ENCODE measurements at places on chromosomes 2 and 18.
A peak's percentile ranks its signal among the peaks of the same experiment; 100 is the strongest.

DNA sequence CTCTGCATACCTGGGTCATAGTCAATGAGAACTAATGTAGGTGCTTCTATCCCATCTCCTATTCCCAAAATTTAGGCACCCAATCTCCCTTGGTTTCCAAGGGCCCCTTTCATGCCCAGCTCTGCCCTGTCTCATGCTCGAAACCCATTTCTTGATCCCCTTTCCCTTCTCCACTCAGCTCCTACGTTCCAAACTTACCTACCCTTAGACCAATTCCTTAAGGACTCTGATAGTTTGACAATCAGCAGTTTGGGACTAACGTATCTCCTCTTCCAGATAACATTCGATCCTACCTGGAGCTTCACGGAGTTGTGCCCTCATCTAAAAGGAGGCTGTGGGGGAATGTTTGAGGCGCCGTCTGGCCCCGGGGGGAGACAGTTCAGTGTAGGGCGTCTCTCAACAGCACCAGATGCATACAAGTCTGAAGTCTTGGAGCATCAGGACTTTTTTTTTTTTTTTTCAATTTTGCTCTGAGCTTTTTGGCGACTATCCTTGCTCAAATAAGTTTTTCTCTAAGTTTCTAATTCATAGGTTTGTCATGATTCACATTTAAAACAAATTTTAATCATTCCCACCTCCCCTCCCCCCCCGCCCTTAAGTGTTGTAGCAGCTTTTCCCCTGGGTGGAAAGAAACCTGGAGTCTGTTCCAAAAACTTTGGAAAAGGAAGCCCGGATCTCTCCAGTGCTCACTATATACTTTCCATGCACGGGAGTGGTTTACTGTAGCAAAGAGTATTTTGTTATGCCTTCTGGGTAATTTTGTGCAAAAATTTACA lies 141.2 kb upstream of the LGALSL start:
- no peak for DNase-seq

DNA sequence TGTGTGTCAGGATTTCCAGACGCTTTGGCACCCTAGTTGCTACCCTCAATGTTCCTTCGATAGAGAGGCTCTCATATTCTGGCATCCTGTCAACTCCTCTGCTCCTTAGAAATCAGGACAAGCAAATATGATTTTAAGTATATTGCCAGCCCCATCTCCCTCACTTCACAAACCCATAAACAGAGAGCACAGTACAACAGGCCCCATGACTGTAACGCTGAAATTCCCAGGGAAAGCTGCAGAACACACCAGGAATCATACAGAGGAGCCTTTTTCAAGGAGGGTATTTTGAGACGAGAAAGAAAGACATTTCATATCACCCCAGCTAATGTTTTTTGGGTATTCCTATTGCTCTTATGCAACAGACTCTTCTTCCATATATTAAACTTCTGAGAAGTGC lies 162.9 kb downstream of the NAPG start:
- no peak for DNase-seq

DNA sequence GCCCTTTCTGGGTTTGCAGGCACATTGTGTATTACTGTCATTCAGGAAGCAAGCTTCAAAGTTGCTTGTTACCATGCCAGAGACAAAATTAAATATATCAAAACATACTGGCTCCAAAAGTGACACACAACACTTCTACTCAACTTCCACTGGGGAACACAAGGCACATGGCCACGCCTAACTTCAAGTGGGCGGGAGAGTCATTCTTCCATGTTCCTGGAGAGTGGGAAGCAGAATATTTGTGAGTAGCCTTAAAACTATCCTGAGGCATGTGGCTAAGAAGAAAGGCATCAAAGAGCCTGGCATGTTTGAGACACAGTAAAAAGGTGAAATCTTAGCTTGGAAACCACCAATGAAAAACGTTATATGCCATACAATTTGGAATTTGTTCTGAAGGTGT lies 90.5 kb upstream of the TACR1 start:
- DNase-seq, result no peak

DNA sequence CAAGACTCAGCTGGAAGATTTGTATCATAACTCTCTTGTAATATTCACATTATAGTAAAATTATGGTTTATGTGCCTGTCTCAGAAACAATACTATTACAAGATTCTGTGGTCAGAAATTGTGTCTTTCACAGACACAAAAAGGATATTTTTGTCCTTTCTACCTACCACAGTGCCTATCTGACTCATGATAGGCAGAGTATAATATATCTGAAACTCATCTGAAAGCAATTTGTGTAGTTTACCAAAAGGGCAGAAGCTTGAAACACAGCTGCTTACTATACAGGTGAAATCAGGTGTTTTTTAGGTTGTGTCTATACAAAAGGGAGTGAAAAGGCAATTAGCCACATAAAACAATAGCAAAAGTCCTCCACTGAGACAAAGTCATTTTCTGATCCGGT lies 10.9 kb downstream of the TMEM200C start:
- no peak for DNase-seq

DNA sequence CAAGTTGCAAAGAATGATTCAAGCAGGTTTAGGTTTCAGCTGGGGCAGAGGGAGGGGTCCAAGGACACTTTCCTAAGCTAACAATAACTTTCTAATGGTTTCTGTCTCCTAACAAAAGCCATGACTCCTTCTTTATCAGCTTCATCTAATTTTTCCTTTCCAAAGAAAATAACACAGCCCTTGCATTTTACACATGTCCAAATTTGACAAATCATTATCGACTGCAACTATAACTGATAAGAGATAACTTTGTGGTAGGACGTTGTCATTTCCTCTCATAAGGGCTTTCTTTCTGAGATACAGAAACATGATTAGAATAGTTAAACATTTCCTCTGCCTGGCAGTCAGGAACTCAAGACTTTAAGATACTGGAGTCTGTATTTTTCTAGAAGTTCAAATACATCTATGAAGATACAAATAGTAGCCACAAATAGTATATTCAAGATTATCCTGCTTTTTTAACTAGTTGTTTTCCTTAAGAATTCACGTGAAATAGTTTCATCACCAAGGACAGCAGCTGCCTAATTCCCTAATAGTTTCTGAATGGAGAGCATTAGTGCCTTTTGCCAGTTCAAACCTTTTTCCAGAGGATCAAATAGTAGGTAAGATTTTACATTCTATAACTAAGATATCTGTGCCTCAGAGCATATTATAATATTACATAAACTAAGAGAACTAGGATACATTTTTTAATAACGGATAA lies 263.2 kb downstream of the EXOC6B start:
- no peak for DNase-seq

- no peak for DNase-seq
Observed at GRCh38 chr2:234320066-234320465, 176.8 kb downstream of the ARL4C start.

GRCh38 chr18:5747678-5748077 lies 147.6 kb downstream of the TMEM200C start:
- no peak for DNase-seq

GRCh38 chr2:134218930-134219658 lies 34.8 kb upstream of the MGAT5 start:
- no peak for DNase-seq

DNA sequence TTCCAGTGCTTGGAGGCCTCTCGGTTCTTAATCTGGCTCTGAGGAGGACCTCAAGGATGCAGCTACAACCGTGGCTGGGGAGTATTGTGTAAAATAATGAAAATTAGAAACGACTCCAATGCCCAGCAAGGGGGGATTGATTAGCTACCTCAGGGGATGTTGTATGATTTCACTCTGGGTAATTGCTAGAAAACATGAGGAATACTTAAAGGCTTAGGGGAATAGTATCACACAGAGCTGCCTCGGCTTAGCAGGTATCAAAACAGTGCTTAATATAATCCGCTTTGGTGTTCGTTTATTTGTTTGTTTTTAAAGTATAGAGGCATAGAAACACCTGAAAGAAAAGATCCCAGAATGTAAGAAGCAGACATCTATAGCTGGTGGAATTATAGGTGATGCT lies 102.5 kb downstream of the INHBB start:
- DNase-seq, result no peak

GRCh38 chr2:43184339-43184895 lies 42.0 kb downstream of the ZFP36L2 start:
- DNase-seq, result peak; percentile 89

DNA sequence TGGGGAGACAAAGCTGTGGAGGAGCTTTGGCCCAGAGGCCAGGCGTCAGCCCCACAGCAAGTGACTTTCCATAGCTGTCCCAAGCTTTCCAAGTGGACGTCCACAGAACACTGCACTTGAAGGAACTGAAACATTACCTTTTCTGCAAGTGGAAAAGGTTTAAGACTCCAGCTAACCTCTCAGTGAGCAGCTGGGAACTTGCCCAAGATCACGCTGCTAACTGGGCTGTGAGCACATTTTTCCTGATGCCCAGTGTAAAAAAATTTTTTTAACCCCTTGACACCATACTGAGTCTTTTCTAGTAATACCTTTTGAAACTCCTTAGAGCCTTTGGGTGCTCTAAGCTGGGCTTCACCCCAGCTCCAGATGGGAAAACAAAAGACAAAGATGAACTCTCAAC lies 256.7 kb downstream of the HAUS1 start:
- DNase-seq, result no peak

GRCh38 chr2:151728804-151729414 lies 5.4 kb downstream of the NEB start:
- DNase-seq, result peak; percentile 21

DNA sequence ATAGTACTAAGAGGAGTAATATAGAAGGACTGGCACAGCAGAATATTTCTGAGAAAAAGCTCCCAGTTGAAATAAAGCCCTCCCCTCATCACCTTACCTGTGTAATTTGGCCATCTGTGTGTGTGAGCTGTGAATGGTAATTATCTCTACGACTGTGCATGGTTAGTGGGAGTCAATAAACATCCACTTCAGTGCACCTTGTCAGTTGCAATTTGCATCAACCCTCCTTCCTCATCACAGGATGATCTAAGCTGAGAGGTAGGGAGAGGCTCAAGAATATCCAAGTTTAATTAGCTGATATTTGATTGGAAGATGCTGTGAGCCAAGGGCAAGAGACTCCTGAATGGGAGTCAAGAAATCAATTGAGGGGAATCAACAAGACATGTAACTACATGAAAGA lies 694.9 kb upstream of the KLHL29 start:
- no peak for DNase-seq

GRCh38 chr2:114160263-114160981 lies 270.5 kb downstream of the ACTR3 start:
- no peak for DNase-seq

DNA sequence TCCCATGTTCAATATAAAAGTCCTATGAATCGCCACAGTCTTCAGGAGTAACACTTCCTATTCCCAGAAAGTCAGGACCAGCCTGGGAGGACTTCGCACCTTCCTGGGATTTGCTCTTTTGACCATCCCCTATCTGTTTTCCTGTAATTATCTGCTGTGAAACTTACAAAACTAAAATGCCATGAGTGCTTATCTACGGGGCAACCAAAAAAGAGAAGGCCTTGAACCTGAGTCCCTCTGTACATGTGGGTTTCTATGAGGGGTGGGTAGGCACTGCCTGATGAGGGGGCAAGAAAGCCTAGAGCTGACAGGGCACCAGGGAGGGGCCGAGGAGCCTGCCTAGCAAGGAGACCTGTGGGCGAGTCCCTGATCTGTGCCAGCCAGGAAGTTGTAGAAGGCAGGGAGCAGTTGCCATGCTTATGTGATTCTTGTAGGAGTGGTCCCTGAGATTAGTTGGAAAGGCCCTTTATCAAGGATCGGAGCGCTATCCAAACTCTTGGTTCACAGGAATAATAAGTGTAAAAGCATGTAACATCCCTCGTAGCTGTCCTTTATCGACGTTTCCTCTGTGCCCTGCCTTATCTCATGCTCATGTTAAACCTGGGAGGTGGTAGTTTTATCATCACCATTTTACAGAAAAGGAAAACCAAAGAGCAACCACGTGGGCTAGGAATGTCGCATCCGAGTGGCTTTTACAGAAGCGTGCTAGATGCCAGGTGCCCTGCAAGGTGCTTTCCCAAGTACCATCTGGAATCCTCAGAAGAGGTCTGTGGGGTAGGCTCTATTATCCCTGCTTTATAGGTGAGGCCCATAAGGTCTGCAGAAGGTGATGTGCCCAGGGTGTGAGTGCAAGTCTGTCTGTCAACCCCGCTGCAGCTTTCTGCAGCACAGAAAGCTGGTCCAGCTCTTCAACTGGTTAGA lies 111.8 kb downstream of the B3GNT2 start:
- DNase-seq, result no peak

DNA sequence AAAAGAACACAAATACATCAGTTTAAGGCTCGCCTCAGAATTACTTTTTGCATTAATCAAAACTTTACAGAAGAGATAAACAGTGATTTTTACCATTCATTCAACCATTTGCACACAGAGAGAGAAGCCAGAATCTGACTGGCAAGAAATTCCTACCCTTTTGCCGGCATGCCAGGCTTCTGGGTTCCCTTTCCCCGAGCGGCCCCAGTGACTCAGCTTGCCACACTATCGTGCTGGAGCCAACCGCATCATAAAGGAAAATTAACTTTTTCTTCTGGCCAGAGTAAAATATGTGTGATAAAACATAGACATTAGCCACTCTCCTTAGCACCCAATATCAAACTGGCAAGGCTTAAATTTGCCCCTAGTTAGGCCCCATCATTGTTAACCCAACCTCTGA lies 61.8 kb upstream of the IKZF2 start:
- no peak for DNase-seq

DNA sequence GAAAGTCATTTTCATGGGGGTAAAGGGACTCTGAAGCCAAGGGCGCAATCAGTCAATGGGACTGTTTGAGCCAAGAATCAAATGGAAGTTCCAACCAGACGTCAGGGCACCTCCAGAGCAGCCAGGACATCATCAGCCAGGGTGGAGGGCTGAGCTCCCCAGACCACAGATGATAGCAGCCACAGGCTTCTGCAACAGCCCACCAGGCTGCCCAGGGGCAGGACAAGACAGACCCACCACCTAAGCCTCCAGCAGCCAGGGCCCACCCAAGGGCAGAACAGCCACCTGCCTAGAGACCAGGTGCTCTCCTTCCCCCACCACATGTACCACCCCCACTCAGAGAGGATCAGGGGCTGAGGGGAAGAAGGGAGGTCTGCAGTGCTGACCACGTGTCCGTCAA lies 53.8 kb upstream of the SLC66A3 start:
- no peak for DNase-seq

- no peak for DNase-seq
Observed at GRCh38 chr2:240472078-240472790, 36.8 kb downstream of the GPC1 start.

- DNase-seq, result no peak
Observed at GRCh38 chr2:212402316-212402715, 136.3 kb downstream of the ERBB4 start.

DNA sequence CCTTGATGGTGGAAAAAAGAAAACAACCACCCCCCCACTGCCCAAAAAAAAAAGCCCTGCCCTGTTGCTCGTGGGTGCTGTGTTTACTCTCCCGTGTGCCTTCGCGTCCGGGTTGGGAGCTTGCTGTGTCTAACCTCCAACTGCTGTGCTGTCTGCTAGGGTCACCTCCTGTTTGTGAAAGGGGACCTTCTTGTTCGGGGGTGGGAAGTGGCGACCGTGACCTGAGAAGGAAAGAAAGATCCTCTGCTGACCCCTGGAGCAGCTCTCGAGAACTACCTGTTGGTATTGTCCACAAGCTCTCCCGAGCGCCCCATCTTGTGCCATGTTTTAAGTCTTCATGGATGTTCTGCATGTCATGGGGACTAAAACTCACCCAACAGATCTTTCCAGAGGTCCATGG lies 28.0 kb downstream of the MAL start:
- DNase-seq, result peak; percentile 43

- no peak for DNase-seq
Observed at GRCh38 chr18:33918571-33918970, 306.1 kb downstream of the NOL4 start.

- DNase-seq, result no peak
Observed at GRCh38 chr2:220434385-220434784, 807.0 kb downstream of the SLC4A3 start.
